Central memory CD8-positive, alpha-beta T cell (primary cell): ENCODE measurements at places on chromosomes 5 and 9.
A peak's percentile ranks its signal among the peaks of the same experiment; 100 is the strongest.

DNA sequence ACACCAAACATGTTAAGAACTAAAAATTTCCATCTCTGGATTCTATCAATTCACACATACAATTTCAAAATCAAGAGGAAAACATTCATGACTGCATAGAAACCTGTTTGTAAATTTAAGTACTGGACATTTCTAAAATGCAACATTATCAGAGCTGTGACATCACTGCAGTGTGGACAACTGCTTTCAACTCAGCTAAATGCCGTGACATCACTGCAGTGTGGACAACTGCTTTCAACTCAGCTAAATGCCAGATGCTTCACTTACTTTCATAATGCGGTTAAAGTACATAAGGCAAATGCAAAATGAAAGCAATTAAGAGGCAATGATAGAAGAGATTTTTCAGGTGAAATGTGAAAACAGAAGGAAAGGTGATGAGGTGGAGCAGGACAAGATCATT lies 161.5 kb downstream of the ARL15 start:
- H3K4me1 ChIP-seq = peaks cover 11% of the 10 kb centered on the region
- no peak overlapping the region for H3K4me3 ChIP-seq
- no peaks in the 10 kb centered on the region for H3K27me3 ChIP-seq
- H3K36me3 ChIP-seq = peaks cover 4% of the 10 kb centered on the region
- no peak overlapping the region for H3K27ac ChIP-seq
- no peak for DNase-seq

GRCh38 chr5:170254056-170254455 lies 21.3 kb downstream of the C5orf58 start:
- DNase-seq = peak; percentile 46
- H3K4me3 ChIP-seq = peak overlapping the region; percentile 21
- H3K27me3 ChIP-seq = no peaks in the 10 kb centered on the region
- H3K36me3 ChIP-seq = peaks cover 96% of the 10 kb centered on the region
- peaks cover 41% of the 10 kb centered on the region for H3K4me1 ChIP-seq
- H3K27ac ChIP-seq = peak overlapping the region; percentile 80

- peaks cover 13% of the 10 kb centered on the region for H3K4me1 ChIP-seq
- H3K27ac ChIP-seq = no peak overlapping the region
- no peak overlapping the region for H3K4me3 ChIP-seq
- DNase-seq = no peak
- H3K36me3 ChIP-seq = peaks cover 2% of the 10 kb centered on the region
- peaks cover 51% of the 10 kb centered on the region for H3K27me3 ChIP-seq
Measured at GRCh38 chr9:78026416-78026815, 5.2 kb downstream of the GNAQ start.

- H3K4me3 ChIP-seq = no peak overlapping the region
- no peak overlapping the region for H3K27ac ChIP-seq
- DNase-seq = no peak
- peaks cover 73% of the 10 kb centered on the region for H3K27me3 ChIP-seq
- no peaks in the 10 kb centered on the region for H3K4me1 ChIP-seq
- H3K36me3 ChIP-seq = no peaks in the 10 kb centered on the region
Measured at GRCh38 chr5:149118463-149118862, 22.8 kb upstream of the ABLIM3 start.
